Substantia nigra (tissue), 51 donors: ENCODE measurements at places on chromosomes 11 and 22.

GRCh38 chr11:106061954-106062949 is 14.9 kb downstream of the KBTBD3 start:
- no peak for DNase-seq

- no peak for DNase-seq
These were observed 70.6 kb upstream of the ZC3H12C start for GRCh38 chr11:110022548-110022947.

- no peak for DNase-seq
These were observed 26.1 kb upstream of the CLMP start for GRCh38 chr11:123221096-123221561.

GRCh38 chr22:38649841-38650522 is 6.2 kb downstream of the FAM227A start:
- DNase-seq = no peak

- no peak for DNase-seq
These were observed 7.8 kb upstream of the ACR start for GRCh38 chr22:50730013-50730891.

DNA sequence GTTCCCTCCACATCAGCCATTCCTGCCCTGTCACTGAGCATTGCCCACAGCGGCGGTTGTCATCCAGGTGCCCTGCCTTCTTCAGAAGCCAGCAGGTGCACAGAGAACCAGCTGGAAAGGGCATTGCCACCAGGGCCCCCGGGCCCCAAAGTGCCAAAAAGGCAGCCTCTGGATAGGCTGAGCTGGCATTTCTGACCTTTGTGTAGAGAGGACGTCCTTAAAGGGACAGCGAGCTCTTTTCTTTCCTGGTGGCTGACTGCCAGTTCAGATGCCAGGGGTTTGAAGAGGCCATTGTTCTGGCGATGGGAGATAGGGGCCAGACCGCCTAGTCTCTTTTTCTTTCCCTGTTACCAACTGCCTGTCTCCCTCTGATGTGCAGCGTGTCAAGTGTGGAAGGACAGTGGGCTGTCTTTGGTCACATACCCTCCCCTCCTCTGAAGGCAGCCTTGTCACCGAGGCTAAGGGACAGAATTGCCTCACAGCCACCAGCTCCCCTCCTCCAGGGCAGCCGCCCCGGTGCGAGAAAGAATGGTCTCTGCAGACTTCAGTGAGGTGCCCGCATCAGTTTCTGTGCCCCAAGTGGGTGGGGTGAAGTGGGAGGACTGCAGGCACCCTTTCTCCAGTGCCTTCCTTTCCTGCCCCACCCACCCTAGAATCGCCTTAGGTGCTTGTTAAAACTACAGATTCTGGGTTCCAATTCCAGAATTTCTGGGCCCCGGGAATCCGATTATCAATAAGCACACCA is 109.6 kb downstream of the SCN3B start:
- no peak for DNase-seq

GRCh38 chr11:99418927-99419720 is 398.4 kb downstream of the CNTN5 start:
- DNase-seq = no peak

GRCh38 chr11:74819400-74819799 is 70.8 kb downstream of the RNF169 start:
- no peak for DNase-seq

GRCh38 chr11:41377709-41378394 is 81.6 kb downstream of the LRRC4C start:
- DNase-seq = no peak
